T-cell (primary cell): ENCODE measurements at places on chromosomes 7 and 10.

DNA sequence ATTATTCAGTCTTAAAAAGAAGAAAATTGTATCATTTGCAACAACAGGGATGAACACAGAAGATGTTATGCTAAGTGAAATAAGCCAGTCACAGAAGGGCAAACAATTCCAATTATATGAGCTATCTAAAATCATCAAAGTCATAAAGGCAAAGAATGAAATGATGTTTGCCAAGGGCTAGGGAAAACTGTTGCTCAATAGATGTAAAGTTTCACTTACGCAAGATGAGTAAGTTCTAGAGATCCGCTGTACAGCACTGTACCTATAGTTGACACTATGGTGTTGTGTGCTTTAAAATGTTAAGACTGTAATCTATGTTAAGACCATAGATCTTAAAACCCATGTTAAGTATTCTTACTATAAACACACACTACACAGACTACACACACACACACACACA lies 904.6 kb upstream of the LRRN3 start:
- no peak for DNase-seq

GRCh38 chr10:52706332-52707070 lies 66.1 kb downstream of the MBL2 start:
- no peak for DNase-seq

DNA sequence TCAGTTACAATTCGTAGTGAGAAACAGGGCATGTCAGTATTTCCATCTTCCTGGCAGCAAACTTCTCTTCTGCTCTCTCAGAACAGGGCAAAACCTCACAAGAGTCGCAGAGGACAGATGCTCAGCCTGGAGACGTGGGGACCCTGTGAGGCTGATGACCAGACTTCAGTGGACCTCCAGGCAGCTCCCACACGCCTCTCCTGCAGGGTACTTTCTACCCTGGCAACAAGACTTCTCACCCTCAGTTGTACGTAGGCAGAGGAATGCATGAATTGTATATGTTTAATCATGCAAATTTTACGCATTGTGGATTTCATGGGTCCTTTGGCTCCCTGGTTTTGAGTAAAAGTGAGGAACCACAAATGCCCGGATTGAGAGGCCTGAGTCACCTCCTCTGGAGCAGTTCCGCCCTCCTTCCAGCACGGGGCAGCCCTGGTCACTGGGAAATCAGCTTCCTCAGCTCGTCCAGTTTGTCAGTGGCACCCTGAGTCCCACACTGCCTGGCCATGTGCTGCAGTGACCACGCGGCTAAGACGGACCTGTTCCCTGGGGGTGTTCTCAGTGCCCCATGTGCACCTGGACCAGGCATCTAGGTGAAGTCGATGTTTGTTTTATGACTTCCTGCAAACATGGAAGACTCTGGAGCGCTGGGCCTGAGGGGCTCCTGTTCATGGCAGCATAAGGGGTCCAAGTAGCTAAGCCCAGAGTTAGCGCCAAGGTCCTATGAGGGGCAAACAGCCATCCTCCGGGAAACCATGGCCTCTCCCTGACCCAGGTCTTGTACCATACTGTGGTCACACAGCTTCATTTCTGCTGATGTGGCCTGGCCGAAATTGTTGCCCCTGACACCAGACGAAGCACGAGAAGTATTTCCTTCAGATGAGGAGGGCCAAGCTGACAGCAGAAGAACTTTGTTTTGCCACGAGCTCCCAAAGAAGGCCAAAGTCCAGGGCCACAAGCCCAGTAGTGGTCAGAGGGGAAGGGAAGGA lies 165.1 kb downstream of the TNS3 start:
- DNase-seq, result no peak

DNA sequence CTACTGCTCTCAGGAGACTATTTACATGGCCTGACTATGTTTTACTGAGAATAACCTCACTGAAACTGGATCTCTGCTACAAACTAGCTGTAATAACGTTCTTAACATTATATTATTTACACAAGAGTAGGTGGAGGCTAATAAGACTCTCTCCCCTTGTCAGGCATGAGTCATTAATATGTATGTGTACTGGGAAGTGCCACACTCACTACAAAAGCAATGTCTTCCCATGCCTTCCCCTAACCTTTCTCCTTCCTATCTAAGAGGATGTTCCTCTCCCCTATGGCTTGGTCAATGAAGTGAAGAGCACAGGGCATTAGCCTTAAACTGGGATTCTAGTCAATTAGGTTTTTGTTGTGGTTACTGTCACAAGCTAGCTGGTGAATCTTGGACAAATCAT lies 147.9 kb downstream of the DGKB start:
- no peak for DNase-seq

GRCh38 chr7:69860941-69861622 lies 262.8 kb downstream of the AUTS2 start:
- DNase-seq, result no peak

DNA sequence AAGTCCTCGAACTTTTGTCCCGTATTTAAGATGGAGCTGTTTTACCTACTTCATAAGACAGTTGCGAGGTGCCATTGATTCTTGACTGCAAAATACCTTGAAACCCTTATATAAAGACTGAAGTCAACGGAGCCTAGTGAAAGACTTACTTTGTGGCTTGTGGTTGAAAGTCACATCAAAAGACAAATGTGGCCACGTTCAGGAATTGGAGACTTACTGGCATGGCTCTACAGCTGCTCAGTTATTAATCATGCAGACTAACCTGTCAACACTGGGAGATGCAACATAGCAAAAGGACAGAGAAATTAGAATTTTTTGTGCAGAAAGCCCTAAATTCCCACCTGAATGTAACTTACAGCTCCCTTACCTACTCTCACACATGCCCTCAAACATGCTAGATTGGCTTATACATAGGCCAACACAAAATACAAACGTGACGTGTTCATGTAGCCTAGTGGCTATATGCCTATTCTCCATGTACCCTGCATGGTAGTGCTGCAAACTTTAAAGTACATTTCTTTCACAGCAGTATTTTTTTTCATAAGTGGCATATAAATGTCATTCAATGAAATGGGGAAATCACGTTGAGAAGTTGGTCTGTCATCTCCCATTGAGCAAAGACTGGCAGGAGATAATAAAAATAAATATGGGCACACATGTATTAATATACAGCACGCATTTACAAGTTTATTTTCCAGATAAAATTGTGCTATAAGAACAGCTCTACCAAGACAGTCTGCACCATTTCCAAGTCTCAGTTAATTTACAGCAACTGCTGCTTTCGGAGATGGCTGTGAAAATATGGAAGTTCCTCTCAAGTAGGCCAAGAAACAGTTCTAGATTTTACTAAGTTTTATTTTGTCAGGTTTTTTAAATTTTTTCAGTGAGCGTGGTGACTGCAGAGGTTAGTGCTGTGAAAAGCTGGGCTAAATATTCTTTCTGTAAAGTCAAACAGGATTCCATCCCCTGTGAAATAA lies 170.4 kb upstream of the C7orf33 start:
- no peak for DNase-seq
